ENCODE measurements at places on chromosomes 2 and 18.

- DNase-seq: no peak
Measured at GRCh38 chr2:65729246-65729645, 296.8 kb upstream of the SPRED2 start.

DNA sequence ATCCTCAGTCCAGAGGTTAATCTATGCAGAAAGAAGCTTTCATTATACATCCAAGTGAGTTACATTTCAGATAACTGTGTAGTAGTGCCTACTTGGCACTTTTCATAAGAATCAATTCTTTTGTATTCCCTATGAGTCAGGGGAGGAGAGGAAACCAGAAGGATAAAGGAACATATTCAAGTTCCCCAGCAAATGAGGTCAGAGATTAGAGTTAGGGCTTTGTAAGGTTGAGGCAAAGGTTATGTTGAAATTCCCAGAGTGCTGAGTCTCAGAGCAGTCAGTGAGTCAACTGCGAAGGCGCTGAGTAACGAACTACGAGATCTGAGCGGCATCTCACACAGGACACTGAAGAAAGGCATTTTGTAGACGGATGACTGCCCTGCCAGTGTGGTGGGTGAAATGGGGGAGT is 25.1 kb upstream of the ME2 start:
- DNase-seq: no peak

DNA sequence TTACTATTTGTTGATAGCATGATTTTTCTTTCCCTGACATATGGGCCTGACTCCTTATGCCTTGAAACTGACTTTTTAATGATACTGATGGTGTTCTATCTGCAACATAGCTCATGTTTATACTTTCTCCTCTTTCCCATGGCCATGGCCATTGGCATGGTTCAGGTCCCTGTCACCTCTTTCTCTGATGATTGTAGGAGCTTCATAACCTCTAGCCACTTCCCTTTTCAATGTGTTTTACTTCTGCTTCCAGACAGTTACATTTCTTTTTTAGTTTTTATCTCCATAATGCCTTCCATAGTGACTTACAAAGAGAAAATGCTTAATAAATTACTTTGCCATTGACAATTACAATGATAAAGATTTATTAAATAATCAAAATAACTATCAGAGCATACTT is 177.9 kb upstream of the SETBP1 start:
- DNase-seq: no peak

DNA sequence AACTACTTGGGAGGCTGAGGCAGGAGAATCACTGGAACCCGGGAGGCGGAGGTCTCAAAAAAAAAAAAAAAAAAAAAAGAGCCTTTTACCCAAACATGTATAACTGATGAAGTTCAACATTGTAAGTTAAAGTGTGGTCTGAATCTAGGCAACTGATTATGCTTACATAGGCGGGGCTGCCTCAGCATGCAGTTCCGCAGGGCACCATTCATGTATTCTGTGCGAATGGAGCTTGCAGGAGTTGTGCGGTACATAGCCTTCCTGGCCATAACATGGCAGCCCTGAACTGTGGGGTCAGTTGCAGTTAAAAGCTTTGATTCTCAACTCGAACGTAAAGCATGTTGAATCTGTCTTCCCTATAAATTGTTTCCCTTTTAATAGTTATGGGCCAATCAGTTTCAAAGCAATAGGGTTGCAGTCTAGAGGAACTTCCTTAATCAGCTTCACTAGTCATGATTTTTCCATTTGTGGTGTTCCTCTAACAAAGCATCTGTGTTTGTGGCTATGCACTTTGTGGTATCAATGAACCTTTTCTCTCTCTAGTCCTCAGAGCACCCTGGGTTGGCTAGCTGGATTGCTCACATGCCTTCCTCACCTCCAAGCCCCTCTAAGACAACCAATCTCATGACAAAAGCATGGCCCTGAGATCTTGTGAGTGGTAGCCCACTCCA is 30.6 kb upstream of the CEP68 start:
- DNase-seq: no peak

- DNase-seq: no peak
Measured at GRCh38 chr2:196944570-196944969, 18.1 kb upstream of the PGAP1 start.

DNA sequence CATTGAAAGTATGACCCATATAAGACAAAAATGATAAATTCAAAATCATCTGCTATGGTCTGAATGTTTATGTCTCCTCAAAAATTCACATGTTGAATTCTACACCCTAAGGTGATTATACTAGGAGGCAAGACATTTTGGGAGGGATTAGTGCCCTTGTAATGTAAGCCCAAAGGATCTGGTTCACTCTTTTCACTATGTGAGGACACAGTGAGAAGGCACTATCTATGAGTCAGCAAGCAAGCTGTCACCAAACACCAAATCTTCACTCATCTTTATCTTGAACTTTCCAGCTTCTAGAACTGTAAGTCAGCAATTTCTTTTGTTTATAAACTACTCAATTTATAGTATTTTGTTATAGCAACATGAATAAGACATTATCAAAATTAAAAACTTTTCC is 284.7 kb upstream of the ZC3H15 start:
- DNase-seq: no peak

Measured in activated CD8-positive, alpha-beta memory T cell treated with anti-CD3 and anti-CD28 coated beads for 24 hours (primary cell).